ENCODE measurements at places on chromosomes 13 and 19.

DNA sequence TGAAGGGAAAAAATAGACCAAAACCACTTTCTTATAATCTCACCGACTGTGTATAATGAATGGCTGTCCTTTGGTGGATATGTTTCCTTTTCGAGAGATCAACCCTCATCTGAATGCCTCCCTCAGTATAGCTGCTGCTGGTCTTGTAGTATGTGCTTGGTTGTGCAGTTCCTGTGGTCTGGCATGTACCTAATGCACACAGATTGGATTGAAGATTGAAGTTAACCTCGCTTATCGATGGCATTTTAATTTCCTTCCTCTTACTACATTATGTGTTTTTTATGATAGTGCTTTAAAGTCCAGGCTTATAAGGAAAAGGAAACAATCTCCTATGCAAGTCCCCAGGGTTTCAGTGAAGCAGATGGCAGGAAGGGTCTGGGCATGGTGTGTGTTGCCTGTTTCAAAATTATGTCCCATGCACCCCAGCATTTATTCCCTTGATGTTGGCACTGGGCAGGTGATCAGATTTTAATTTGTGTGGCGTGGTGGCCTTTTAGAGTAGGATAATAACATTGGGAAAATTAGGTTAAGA, 334.1 kb downstream of the SHISA2 start:
- no peak for DNase-seq

DNA sequence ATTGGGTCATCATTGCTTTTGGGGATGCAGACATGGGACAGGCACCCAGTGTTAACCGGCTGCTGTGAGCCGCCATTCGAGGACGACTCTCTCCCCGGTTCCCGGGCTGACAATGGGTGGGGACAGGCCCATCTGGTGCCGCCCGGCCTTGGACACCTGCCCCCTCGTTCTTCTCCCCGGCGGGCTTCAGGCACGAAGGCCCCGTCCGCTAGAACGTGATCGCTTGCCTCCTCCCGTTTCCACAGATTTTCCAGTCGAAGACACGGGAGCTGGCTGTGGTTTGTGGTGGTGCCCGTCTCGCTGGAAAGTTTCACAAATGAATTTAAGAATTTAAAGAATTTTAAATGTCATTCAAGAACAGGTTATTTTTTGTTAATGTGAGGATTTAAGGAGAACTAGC, 2.0 kb downstream of the PALM start:
- DNase-seq: no peak

DNA sequence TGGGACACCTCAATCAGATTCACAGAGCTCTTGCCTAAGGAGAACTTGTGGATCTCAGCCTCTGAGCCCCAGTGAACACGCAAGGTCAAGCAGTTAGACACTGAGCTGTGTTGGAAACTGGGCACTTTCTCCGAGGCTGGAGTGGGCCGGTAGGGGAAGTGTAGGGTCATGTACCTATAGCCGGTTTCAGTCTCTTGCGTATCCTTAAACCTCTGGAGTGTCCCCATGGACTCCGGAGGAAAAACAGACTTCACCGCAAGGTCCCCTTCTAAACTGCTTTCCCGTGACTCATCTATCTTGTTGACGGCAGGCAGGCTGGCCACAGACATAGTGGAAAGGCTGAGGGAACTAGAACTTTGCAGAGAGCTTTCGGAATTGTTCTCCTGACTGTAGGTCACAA, 11.3 kb downstream of the IQCN start:
- DNase-seq: no peak

DNA sequence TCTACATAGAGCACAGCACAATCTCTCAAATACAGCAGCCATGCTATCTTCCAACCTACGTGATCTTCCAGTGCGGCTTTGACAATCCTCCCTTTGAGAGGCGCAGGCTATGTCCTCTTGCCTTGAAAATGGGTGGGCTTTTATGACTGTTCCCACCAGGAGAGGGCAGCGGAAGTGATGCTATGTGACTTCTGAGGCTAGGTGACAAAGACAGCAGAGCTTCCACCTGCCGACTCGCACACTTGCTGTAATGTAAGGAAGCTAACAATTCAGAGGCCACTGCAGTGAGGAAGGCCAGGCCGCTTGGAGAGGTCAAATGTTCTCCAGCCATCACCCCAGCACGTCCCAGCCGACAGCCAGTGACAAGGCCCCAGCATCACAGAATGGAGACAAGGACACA, 65.8 kb downstream of the MRPL57 start:
- no peak for DNase-seq

- no peak for DNase-seq
These were observed 1733.7 kb upstream of the PCDH20 start for GRCh38 chr13:63149375-63149774.

GRCh38 chr13:68872338-68872737, 1235.3 kb upstream of the ATXN8OS start:
- DNase-seq: no peak

- DNase-seq: peak; percentile 58
These were observed 82.5 kb downstream of the AKAP11 start for GRCh38 chr13:42354241-42355091.

DNA sequence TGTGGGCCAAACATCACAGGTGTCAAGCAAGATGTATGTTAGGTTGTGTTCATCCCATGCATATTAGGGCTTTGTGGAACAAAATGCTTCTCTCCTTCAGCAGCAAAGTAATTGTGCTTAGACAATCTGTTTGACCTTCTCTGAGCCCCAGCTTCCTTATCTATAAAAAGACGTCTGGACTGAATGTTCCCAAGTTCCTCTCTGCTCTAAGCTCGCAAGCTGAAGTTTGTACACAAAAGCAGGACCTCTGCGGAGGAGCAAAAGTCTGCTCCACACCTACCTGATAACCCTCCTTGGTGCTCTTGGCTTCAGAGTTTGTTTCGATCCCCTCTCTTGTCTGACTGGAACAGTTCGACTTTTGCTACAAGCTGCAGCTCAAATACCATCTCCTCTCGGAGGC, 95.7 kb upstream of the UBL3 start:
- no peak for DNase-seq

DNA sequence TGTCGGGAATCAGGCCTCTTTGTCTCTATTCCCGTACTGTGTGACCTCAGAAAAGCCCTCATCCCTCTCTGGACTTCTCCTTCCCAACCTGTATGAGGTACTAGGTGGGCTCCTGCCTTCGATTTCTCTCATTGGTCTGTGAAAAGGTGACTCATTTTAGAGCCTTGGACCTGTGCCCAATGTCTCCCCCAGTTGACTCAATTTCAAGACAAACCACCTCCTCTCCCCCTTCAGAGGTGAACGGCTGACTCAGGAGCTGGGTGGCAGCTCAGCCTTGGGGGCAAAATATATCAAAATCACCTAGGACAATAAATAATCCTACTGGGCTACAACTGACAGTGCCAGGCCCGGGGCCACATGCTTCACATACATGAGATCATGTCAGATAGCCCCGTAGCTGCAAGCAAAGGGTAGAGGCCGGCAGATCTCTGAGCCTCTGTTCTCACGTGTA, 630 bp downstream of the COQ8B start:
- DNase-seq: peak; percentile 35

Measured in smooth muscle cell of the brain vasculature (primary cell).